ENCODE measurements at places on chromosomes 16 and 17.

DNA sequence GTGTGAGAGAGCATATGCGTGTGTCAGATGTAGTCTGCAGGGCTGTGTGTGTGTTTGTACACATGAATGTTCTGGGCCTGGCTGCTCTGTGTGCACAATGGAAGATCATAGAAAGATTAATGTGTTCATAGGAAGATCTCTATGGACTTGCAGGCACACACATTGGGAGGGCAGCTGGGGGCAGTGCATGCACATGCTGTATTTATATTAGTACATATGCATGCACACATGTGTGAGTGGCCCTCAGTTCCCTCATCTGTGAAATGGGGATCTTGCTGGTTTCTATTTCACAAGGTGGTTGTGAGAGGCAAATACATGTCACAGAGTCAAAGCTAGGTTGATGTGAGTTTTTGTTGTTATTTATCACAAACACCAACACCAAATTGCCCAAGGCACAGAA lies 2.1 kb downstream of the CA7 start:
- H3K36me3 ChIP-seq, result no peaks in the 10 kb centered on the region
- no peak overlapping the region for H3K4me3 ChIP-seq
- H3K4me1 ChIP-seq, result peaks cover 7% of the 10 kb centered on the region
- H3K27me3 ChIP-seq, result peaks cover 36% of the 10 kb centered on the region
- no peak for DNase-seq

- no peak for DNase-seq
- no peak overlapping the region for H3K27ac ChIP-seq
Measured at GRCh38 chr17:61659437-61659836, 68.4 kb upstream of the NACA2 start.

DNA sequence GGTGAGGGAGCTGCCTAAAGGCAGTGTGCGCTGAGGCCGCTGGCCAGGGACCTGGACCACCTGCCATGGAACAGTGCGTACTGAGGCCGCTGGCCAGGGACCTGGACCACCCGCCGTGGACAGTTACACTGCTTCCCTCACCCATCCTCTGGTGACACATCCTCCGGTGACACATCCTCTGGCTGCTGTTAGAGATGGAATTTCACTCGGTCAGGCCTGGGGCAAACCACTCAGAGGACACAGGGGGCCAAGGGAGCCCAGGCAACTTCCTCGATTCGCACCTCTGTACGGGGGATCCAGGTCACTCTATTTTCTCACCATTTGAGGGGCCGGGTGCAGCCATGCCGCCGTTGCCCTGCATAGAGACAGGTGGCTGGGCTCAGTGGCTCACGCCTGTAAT lies 32.4 kb upstream of the RPTOR start:
- H3K27ac ChIP-seq, result no peak overlapping the region
- no peak overlapping the region for H3K4me3 ChIP-seq
- no peak for DNase-seq
- no peaks in the 10 kb centered on the region for H3K4me1 ChIP-seq

DNA sequence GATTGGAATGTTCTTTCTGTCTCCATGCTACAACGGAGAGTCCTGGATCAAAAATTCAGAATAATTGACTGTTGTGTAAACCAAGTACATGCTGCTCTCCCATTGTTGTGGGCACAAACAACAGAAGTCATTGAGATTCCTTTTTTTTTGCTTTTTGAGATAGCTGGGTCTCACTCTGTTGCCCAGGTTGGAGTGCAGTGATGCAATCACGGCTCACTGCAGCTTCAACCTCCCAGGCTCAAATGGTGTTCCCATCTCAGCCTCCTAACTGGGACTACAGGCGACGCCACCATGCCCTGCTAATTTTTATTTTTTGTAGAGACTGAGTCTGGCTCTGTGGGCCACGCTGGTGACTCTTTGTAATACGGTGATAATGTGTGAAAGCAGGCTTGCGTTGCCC lies 24.5 kb downstream of the NDE1 start:
- H3K4me1 ChIP-seq, result peaks cover 34% of the 10 kb centered on the region
- peaks cover 52% of the 10 kb centered on the region for H3K36me3 ChIP-seq
- no peak overlapping the region for H3K4me3 ChIP-seq
- H3K27ac ChIP-seq, result peak overlapping the region; percentile 97

- H3K27me3 ChIP-seq, result peaks cover 3% of the 10 kb centered on the region
- no peak overlapping the region for H3K27ac ChIP-seq
- DNase-seq, result no peak
- H3K36me3 ChIP-seq, result no peaks in the 10 kb centered on the region
- no peak overlapping the region for H3K4me3 ChIP-seq
Measured at GRCh38 chr17:51507444-51507843, 247.1 kb downstream of the UTP18 start.

DNA sequence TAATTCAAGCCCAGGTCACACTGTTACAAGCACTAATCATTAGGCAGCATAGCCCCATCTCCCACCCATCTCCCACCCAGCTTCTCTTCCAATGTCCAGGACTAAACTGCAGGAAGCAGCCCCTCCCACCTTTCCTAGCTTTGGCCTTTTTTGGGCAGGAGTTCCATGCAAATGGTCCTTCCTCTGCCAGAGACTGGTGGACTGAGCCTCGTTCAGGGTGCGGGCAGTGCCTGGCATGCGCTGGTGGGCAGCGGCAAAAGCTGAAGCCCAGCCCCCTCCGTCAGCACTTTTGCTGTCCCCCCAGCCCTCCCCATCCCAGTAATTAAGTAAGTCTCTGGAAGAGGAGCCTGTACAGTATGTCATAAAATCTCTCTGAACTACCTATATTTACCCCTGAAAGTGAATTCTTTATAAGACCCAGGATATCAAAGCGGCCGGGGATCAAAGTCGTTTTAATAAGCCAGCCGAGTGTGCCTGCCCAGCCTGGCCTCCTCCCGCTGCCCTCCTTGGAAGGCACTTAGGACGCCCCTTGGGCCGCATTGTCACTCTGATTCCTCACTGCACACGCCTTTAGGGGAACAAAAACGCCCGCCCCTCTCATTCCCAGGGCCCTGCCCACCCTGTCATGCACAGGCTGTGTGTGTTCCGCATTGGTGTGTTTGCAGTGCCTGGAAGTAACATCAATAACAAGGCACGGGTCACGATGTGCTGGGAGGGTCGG lies 109.9 kb downstream of the IRX5 start:
- peaks cover 3% of the 10 kb centered on the region for H3K27me3 ChIP-seq
- no peak overlapping the region for H3K4me3 ChIP-seq
- H3K4me1 ChIP-seq, result no peaks in the 10 kb centered on the region
- no peak for DNase-seq

GRCh38 chr17:16026895-16027294 lies 27.3 kb downstream of the TTC19 start:
- peaks cover 51% of the 10 kb centered on the region for H3K4me1 ChIP-seq
- H3K36me3 ChIP-seq, result peaks cover 65% of the 10 kb centered on the region
- DNase-seq, result no peak
- peak overlapping the region; percentile 97 for H3K27ac ChIP-seq
- H3K27me3 ChIP-seq, result no peaks in the 10 kb centered on the region

DNA sequence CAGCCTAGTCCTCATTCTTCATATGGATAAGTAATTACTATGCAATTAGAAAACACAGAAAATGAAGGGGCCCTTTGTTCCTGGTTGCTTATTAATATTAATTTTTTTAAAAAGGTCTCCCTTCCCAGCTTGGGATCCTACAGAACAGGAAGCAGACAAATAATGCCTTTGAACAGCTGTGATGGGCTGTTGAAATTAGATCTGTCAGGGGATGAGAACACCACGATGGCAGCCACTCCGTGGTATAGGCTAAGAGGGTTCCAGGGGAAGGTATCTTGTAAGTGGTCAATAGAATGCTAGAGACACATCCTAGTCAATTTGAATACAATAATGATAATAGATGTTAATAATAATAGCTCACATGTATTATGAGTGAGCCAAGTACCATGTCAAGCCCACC lies 83.1 kb downstream of the CCDC182 start:
- H3K36me3 ChIP-seq, result no peaks in the 10 kb centered on the region
- no peak for DNase-seq
- H3K27me3 ChIP-seq, result no peaks in the 10 kb centered on the region
- no peak overlapping the region for H3K4me3 ChIP-seq

GRCh38 chr16:65202461-65202860 lies 80.6 kb upstream of the CDH11 start:
- H3K4me1 ChIP-seq, result no peaks in the 10 kb centered on the region
- H3K36me3 ChIP-seq, result no peaks in the 10 kb centered on the region

- no peak overlapping the region for H3K4me3 ChIP-seq
- H3K4me1 ChIP-seq, result peaks cover 12% of the 10 kb centered on the region
- DNase-seq, result no peak
- H3K36me3 ChIP-seq, result peaks cover 1% of the 10 kb centered on the region
- no peak overlapping the region for H3K27ac ChIP-seq
Measured at GRCh38 chr17:69447726-69448125, 33.2 kb downstream of the MAP2K6 start.

- H3K4me3 ChIP-seq, result no peak overlapping the region
- DNase-seq, result no peak
- no peaks in the 10 kb centered on the region for H3K36me3 ChIP-seq
- H3K27me3 ChIP-seq, result peaks cover 13% of the 10 kb centered on the region
Measured at GRCh38 chr16:1273816-1274215, 17.9 kb downstream of the TPSD1 start.

DNA sequence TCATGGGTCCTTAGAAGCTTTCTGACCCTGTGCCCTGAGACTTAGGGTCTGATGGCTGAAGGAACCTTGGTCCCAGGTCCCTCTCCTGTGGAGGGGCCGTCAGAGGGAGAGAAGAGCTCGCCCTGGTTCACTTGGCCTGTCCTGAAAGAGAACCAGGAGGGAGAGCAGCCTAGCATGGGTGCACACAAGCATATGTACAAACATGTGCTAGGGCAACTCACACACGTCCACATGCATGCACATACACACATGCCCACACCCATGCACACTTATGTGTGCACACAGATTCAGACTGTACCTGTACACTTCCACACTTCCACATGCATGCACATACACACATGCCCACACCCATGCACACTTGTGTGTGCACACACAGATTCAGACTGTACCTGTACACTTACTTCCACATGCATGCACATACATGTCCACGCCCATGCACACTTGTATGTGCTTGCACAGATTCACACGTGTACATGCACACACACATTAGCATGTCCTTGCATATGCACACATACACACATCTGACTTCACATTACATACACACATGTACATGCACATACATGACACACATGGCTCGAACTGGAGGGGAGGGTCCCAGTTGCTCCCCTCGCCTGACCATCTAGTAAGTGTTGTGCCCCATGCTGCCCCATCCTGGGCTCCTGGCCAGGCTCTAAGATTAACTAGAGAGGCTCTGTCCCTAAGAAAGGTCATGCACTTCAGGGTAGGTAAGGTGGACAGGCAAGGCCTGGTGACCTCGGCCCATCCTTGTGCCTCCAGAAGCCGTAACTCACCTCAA lies 122.0 kb downstream of the METRNL start:
- peak; percentile 4 for DNase-seq
- H3K4me1 ChIP-seq, result peaks cover 30% of the 10 kb centered on the region
- H3K27me3 ChIP-seq, result peaks cover 4% of the 10 kb centered on the region

GRCh38 chr17:48295362-48296288 lies 134.4 kb downstream of the SKAP1 start:
- H3K36me3 ChIP-seq, result peaks cover 4% of the 10 kb centered on the region
- H3K27ac ChIP-seq, result peak overlapping the region; percentile 93
- peak overlapping the region; percentile 73 for H3K4me3 ChIP-seq
- peaks cover 67% of the 10 kb centered on the region for H3K4me1 ChIP-seq
- DNase-seq, result no peak

- H3K27me3 ChIP-seq, result no peaks in the 10 kb centered on the region
- no peak overlapping the region for H3K4me3 ChIP-seq
- H3K27ac ChIP-seq, result no peak overlapping the region
- H3K4me1 ChIP-seq, result no peaks in the 10 kb centered on the region
- DNase-seq, result peak; percentile 79
- no peaks in the 10 kb centered on the region for H3K36me3 ChIP-seq
Measured at GRCh38 chr16:85296859-85297660, 184.8 kb upstream of the CIBAR2 start.

DNA sequence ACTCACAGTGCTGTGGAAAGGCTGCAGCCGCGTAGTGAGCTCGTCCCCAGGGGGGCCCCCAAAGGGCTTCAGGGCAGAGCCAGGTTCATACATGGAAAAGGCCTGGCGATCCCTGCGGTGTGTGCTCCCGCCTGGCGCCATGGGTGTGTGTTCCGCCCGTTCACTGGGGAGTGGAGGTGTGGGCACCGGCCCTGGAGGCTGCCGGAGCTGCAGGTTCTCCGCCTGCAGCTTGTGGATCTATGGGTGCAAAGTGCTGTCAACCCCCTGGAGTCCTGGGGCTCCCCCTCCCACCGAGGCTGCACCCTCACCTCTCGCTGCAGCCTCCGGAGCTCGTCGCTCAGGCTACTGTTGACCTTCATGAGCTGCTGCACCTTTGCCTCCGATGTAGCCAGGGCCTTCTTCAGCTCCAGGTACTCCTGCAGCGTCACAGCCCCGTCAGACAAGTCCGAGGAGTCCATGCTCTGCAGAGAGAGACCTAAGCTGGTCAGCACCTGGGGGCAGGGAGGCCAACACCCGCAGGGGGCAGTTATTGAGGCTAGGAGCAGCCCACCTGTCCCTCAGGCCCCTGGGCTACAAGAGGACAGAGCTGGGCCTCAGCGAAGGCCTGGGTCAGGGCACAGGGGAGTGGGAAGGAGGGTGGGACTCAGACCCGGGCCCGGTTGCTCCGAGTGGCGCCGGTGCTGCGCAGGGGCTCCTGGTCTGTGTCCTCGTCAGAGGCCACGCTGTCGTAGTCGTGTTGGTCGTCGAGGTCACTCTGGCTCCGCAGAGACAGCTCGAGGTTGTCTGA lies 7.9 kb downstream of the TP53I13 start:
- H3K27ac ChIP-seq, result no peak overlapping the region
- H3K4me3 ChIP-seq, result no peak overlapping the region
- no peaks in the 10 kb centered on the region for H3K27me3 ChIP-seq
- no peak for DNase-seq
- H3K4me1 ChIP-seq, result peaks cover 14% of the 10 kb centered on the region

GRCh38 chr17:31931756-31932155 lies 5.1 kb upstream of the SUZ12 start:
- no peak overlapping the region for H3K27ac ChIP-seq
- no peak for DNase-seq
- no peak overlapping the region for H3K4me3 ChIP-seq
- no peaks in the 10 kb centered on the region for H3K27me3 ChIP-seq
- peaks cover 7% of the 10 kb centered on the region for H3K4me1 ChIP-seq

- H3K4me3 ChIP-seq, result no peak overlapping the region
- no peak for DNase-seq
- no peaks in the 10 kb centered on the region for H3K4me1 ChIP-seq
- H3K27ac ChIP-seq, result no peak overlapping the region
- H3K36me3 ChIP-seq, result no peaks in the 10 kb centered on the region
Measured at GRCh38 chr17:12667299-12667958, 1.7 kb downstream of the MYOCD start.

- DNase-seq, result peak; percentile 83
- H3K4me1 ChIP-seq, result peaks cover 36% of the 10 kb centered on the region
- H3K36me3 ChIP-seq, result peaks cover 14% of the 10 kb centered on the region
- H3K4me3 ChIP-seq, result peak overlapping the region; percentile 87
Measured at GRCh38 chr17:8436169-8436843, 622 bp downstream of the NDEL1 start.
